ENCODE measurements at places on chromosomes 4 and X. TPM values are rescaled to one million over a fixed set of nuclear protein-coding genes. Genes with fewer than 3 reads are reported as not detected.

The ARSJ gene
- total RNA-seq: not detected

The SSR4 gene
- 212 TPM for total RNA-seq

The PHKA1 gene
- total RNA-seq: 0.32 TPM

The MED14 gene
- total RNA-seq: 49.9 TPM

The MAGED4B gene
- 5.5 TPM for total RNA-seq

- DNase-seq: no peak
These were observed 53.6 kb upstream of the RAB40AL start for GRCh38 chrX:102883491-102883890.

DNA sequence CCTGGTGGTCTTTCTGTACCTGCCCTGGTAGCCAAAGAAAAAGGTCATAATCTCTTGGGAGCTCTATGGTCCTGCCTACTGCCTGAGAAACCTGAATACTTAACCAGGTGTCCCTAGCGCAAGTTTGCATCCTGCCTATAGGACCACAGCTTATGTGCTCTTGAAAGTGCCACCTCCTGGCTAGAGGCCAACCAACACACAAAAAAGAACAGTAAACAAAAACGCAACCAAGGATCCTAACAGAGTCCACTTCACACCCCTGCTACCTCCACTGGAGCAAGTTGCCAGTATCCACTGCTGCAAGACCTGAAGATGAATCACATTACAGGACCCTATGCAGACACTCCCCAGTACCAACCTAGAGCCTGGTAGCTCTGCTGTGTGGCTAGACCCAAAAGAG, 103.2 kb upstream of the PABPC5 start:
- no peak for DNase-seq

DNA sequence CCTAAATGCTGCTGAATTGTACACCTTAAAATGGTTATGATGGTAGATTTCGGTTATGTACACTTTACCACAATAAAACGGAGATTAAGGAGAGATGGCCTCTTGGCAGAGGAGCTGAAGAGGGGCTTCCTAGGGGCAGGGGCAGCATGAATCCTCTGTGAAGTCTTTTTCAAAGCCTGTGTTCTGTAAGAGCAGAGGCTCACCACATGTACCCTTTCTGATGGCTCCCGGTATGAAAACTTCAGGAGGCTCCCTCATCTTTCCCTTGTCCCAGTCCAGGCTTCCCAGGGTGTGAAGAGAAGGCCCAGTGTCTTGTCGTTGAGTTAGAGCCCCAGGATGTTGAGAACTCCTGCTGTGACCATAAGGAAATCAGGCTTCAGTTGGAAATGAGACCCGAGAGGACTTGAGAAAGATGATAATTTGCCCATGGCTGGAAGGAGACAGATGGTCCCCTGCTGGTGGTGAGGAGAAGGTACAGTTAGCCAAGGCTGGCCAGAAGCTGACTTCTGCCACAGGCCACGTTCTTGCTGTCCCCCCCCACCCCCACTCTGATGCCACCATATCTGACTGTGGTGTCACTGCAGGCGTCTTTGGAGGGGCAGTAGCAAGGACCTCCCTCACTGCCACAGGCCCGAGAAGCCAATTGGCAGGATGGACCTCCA, 31.8 kb upstream of the MTM1 start:
- DNase-seq: no peak

GRCh38 chr4:106062452-106062875, 167.2 kb downstream of the NPNT start:
- no peak for DNase-seq

DNA sequence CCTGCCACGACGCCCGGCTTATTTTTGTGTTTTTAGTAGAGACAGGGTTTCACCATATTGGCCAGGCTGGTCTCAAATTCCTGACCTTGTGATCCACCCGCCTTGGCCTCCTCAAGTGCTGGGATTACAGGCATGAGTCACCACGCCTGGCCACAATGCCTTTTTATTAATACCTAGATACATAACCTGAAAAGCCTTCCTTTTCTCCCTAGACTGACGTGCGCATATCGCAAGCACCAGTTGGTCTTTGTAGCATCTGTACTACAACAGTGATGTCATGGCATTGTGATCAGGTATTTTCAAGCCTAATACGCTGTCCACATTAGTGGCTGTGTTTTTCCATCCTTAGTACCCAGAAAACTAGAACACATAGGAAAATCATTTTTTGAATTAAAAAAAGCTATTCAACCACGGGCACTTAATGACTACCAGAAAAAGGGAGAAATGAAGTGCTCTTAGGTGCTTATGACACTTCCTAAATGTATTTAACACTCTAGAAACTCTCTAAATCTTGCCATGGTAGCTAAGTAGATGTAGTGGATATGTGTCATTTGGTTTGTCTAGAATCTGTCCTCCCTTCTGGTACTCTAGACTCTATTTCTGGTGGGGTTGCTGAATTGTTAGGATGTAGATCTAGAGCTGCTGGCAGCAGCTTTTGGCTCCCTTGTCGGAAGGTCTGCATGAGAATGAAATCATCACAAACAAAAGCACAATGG, 707.8 kb downstream of the STIM2 start:
- no peak for DNase-seq

DNA sequence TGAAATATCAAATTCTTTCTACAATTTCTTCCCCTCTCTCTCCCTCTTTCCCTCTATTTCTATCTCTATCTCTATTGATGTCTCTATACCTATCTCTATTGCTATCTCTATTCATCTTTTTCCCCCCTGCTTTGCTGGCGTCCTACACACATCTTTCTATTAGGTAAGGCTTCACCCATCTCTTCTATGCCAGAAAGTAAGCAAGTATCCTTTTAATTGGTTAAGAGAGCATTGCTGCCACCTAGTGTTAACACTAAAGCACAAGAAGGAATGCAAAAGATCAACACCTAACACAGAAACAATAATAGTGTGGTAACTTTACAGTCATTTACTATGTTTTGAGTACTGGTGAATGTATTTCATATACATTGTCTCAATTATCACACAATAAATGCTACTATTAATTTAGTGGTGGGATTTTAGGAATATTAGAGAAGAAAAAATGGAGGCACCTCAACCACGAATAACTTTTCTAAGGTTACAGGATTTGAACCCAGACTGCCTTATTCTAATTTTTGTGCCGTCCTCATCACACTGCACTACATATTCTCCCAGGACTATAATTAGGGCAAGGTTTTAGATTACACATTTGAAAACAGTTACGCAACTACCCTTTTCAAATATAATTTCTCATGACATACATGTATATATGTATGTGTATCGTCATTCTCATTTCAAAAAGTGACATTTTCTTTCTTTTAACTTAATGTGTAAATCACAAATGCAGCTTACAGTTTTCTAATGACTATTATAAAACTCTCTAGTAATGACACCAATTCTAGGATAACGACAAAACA, 3.7 kb upstream of the C4orf36 start:
- no peak for DNase-seq

- DNase-seq: no peak
These were observed 197.1 kb upstream of the SPOCK3 start for GRCh38 chr4:167431371-167431770.

DNA sequence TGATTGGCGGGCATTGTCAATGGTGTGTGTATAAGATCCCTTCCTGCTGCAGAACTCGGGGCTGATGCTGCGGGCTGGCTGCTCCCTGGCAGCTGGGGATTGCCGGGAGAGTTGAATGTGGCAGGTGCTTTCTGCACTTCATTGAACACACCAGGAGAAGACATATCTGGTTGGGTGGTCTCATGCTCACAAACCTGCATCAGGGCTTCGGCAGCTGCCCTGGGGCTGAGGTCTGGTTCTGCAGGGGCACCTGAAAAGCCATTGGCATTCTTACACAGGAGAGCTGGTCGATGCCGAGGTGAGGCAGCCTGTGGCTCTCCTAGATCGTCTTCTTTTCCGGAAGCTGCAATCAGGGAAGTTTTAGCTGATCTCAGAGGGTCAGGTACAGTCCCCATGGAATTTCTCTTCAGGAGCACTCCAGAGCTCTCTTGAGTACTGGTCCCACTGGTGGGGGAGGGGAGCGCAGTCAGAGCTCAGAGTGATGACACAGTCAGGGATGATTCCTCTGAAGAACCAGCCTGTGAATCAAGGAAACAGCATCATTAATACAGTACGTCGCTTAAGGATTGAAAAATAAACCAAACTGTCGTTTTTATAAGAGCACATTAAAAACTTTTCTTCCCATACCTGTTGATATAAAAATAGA, 57.8 kb downstream of the GPRIN3 start:
- no peak for DNase-seq

GRCh38 chr4:80875642-80876041, 154.9 kb upstream of the BMP3 start:
- no peak for DNase-seq

- DNase-seq: no peak
These were observed 1138.7 kb upstream of the PCDH7 start for GRCh38 chr4:29581457-29581856.

DNA sequence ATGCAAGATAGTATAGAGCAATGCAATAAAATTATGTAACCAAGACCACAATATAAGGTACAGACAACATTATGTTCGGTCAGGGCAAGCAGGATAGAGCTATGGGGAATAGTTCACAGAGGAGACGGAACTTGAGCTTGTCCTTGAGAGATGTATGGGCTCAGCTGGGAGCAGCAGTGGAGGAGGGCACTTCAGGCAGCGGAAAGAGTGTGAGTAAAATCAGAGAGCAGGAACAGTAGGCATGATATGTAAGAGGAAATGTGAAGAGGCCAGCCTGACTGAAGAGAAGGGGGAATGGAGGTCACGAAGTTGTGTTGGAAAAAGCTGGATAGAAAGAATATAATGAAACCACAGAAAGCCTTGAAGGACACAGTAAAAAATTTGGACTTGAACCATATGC, 217.2 kb upstream of the NOCT start:
- DNase-seq: no peak

All from T-helper 17 cell (primary cell).